ENCODE measurements at places on chromosomes 1 and 21.
A peak's percentile ranks its signal among the peaks of the same experiment; 100 is the strongest.

DNA sequence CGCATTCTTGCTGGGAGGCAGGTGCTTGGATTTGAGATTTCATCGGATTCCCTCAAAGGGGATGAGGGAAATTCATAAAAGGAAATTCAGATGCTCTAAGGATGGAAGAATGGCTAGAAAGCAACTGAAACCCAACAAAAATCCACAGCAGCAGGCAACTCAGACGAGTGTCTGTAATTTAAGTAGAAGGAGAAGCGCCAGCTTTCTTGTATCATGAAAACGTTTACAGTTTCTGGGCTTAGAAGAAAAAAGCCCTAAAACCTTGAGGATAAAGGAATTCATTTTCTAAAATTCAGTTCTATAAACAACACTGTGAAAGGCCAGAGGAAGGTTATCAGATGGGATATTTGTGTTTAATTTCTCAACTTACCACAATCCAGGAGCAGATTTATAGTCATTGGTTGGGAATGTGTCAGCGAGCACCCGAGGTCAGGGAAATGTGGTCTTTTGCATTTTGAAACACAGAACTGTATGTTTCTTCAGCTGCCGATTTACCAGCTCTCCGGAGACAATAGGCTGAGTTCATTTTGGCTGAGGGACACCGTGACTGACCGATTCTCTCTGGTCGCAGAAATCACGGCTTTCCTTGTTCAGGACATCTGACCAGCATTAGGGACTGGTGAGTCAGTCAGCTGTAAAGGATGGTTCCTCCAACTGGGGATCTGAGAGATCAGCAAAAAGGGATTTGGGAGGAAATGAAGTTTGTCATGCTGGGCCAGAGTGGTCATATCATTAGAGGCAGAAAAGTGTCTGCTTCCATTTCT lies 111.6 kb upstream of the ERRFI1 start:
- no peak for DNase-seq

DNA sequence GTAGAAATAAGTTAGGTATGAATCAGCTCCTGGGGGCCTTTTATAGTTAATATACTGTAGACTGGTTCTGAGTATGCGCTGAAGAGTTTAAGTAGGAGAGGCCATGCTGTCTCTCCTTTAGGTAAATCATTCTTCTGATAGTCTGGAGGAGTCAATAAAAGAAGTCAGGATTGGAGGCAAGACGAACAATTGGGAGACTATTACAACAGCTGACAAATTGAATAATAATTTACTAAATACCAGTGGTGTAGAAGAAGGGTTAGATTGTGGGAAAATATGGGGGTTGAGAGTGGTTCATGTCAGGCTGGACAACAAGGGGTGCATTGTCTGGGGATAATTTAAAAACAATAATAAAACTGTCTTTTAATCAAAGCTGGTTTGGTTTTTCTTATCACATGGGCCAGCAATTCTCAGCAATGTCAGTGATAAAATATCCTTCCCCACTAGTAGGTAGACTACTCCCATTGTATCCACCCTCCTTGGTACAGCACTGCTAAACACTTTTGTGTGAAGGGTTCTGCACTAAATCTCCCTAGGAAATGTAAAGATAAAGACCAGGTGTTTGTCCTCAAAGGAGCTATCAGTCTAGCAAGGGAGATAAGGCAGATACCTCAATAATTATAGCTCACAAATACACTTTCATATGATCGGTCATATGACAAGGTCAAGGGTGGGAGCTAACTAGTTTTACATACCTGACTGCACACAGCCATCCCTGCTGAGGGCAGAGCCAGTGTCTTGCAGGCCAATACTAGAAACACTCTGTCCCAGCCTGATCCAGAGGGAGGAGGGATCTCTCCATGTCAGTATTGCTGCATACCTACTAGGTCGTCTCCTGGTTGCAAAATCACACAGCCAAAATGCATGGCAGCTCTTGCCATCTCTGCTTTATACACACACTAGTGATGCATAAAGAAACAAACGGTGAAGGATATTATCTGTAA lies 299.7 kb downstream of the VAV3 start:
- DNase-seq = no peak

GRCh38 chr1:117928881-117929342 lies 509 bp downstream of the GDAP2 start:
- DNase-seq = peak; percentile 60

GRCh38 chr1:154902938-154903566 lies 33.0 kb upstream of the KCNN3 start:
- no peak for DNase-seq

- DNase-seq = peak; percentile 32
Measured at GRCh38 chr1:20551945-20552727, at the start of gene FAM43B. Gene FAM43B, plus strand, starts transcription at chr1:20552573. Its CDS starts 401 bp downstream, at chr1:20552974.

DNA sequence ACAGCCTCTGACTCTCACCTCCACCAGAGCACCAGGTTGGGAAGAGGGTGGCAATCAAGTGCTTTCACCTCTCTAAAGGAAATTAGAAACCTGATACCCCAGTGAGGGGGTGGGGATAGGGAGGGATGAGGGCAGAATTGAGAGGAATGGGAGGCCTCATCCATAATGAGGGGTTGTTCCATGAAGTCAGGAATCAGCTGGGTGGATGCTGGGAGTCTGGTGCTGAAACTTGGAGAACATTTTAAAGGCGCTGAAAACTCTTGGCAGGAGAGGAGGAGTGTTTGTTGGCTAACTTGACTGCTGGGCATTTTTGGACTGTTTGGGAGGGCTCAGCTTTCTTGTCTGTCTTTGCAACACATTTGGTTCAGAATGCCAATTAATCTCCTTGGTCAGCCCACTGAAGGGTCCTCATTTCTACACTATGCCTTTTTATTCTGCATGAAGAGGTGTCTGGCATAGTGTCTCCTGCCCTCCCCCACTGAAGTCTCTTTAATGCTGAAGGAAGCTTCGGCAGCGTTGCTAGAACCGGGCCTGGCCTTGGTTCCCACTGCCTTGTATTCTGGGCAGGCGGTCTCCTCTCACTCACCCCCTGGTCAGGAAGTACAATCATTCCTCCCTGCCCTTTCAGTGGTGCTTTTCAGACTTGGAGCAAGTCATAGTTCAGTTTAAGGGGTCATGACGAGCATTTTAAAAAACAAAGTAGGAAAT lies 2.2 kb downstream of the PHGDH start:
- no peak for DNase-seq

DNA sequence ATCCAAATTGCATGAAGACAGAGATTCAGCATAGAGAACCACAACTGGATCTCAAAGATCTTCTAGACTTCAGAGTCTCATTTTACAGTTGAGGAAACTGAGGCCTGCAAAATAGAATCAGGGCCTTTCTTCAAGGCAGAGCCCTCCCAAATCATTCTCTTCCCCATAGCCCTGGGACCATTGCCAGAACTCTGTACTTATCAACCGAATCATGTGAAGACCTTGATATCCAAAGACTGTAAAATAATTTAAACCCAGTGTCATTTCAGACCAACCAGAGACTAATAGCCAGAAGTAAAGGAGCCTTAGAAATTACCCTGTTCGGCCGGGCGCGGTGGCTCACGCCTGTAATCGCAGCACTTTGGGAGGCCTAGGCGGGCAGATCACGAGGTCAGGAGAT lies 90.1 kb downstream of the DTL start:
- DNase-seq = no peak

- DNase-seq = no peak
Measured at GRCh38 chr1:99133756-99134500, 129.3 kb upstream of the PLPPR5 start.

DNA sequence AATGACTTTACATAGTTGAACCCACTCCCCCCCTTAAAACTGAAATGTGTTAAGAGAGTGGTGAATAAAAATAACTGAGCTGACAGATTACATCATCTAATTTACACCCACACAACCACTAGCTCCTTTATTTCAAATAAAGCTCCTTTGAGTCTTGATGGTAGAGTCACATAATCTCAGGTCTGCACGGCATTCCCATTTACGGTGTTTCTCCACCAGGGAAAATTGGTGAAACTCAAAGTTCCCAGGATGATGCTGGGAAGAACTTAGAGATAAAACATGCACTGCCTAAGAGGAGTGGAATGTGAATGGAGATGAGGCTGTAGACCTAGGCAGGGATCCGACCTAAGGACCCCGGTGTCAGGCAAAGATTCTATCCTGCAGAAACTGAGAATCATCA lies 727.8 kb upstream of the ADAMTS5 start:
- no peak for DNase-seq

- no peak for DNase-seq
Measured at GRCh38 chr1:14597343-14598006, 1.0 kb upstream of the KAZN start.

DNA sequence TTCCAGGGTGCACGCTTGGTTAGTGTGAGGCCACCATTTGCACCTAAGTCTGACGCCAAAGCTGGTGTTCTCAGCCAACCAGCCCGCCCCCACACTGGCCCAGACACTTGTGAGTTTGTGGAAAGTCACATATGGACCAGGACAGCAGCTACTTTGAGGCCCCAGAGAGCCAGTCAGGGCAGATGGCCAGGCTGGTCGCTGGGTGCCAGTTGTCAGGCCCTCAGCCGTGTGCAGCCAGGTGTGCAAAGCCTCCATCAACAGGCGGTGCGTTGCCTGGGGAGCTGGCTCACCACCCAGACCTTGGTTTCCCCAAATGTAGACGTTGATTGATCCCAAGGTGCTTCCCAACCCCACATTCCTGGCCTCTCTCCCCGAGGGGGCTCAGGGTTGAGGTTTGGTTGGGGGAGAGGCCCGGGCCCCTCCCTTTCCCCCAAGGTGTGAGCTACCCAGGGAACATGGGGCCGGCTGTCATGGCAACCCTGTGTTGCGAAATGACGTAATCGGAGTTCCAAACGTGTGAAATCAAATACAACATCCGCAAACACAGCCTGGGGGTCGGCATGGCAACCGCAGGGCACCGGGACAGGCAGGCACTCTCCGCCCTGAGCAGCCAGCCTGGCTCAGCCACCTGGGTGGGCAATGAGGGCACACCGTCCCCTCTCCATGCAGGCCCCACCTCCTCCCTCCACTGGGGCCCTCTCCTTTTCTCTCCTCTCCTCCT lies 42.2 kb upstream of the WNT4 start:
- DNase-seq = no peak

GRCh38 chr1:59765011-59765730 lies 49.6 kb upstream of the HOOK1 start:
- no peak for DNase-seq

DNA sequence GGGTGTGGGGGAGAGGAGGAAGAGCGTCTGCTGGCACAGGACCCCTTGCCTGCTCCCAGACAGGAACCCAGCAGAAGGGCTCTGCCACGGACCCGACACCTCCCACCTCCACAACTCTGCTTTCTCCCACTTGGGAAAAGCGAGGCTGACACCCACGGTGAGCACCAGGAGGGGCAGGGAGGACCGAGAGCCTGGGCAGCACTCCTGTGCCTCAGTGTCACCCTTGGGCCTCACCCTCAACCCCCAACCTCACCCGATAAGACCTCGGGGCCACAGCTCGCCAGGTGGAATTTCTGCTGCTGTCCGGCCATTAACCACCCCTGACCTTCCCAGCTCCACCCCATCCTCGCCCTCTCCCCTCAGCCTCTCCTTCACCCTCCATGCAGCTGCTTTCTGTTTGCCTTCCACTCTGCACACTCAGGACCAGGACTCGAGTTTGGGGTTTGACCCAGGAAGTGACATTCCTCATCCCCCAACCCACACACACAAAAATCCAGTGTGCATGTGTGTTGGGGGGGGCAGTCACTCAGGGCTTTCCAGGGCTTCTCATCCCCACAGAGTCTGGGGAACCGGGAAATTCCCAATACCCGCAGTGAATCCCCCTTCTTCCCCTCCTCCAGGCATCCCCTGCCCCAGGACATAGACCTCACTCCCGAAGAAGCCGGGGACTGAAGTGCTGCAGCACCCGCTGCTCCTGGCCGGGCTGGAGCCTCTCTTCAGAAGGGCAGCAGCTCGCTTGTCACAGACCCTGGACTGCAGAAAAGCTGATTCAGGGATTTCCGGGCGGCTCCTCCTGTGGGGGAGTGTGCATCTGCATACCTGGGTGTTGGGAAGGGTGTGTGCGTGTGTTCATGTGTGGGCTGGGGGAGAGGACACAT lies 65.8 kb downstream of the SYT2 start:
- no peak for DNase-seq

- no peak for DNase-seq
Measured at GRCh38 chr1:8027748-8028570, 1.9 kb upstream of the ERRFI1 start.

DNA sequence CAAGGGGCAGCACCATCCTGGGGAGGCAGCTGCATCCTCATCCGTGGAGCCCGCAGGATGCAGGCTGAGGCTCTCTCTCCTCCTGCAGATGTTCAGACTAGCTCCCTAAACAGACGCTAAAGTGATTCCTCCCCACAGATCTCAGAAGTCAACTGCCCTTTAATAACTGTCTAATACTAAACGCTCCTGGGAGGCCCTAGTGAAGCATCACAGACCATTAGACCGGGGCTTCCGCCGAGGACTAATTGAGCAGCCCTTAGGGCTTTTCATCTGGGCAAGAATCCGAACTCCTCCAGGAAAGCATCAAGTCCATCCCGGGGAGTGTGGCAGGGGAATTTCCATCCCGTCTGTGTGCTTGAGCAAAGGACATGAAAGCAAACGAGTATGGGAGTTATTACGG lies 40.4 kb downstream of the PRDM16 start:
- DNase-seq = no peak

GRCh38 chr1:200909071-200909470 lies 14.4 kb downstream of the INAVA start:
- DNase-seq = no peak

GRCh38 chr1:67952071-67952470 lies 98.4 kb downstream of the DIRAS3 start:
- no peak for DNase-seq

DNA sequence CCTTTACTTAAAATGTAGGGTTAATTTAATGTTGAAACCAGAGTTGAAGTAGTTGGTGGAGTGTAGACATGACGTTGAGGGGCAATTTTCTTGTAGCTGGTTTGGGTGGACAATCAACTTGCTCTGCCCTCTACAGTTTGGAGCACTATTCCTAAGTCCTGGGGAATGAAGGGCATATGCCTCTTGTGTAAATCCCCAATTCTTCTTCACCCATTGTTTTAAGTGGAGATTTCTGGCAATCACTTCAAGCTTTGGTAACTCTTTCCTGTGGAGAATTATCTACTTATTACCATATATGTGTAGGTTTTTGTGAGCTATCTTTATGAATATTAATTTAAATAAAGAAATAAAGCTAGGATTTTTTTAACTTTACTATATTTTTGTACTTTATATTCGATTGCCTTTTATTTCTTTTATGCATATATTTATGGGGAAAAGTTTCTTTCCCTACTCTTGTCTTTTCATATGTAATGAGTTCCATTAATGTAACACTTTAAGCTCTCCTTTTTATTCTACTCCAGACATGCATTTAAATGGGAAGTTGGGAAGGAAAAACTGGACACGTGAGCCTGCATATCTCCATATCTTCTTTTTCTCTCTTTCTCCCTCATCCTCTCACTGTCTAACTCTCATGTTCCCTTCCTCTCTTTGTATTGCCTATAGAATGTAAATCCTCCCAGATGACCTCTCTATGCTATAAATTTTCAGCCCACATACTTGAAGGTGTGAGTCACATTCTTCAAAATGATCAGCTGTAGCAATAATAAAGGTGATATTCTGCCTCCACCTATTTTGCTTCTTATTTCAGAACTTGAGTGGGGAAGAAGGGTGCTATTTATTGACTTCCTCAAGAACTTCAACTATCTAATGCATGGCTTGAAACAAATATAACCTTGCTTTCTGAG lies 276.7 kb downstream of the PTPRC start:
- no peak for DNase-seq

All from pancreas (tissue), 10 donors.